Articular chondrocyte of knee joint (primary cell): ENCODE measurements at places on chromosomes 16 and 17. TPM values are rescaled to one million over a fixed set of nuclear protein-coding genes. Genes with fewer than 3 reads are reported as not detected.

Gene SLC4A1
- total RNA-seq: not detected in 2 replicates

Gene ENGASE
- 10.7 and 11.3 TPM in 2 replicates for total RNA-seq

Gene ZNF75A
- 23.8 and 26.8 TPM in 2 replicates for total RNA-seq

Gene CYGB
- 10.7 and 12.6 TPM in 2 replicates for total RNA-seq

Gene KRTAP1-1
- total RNA-seq: not detected in 2 replicates

Gene TACO1
- total RNA-seq: 16.9 and 19.1 TPM in 2 replicates

Gene EFCAB5
- 0.32 and 0.52 TPM in 2 replicates for total RNA-seq

Gene ARHGDIG
- 0.22 TPM in 1 of 2 replicates, not detected in the other for total RNA-seq

Gene RDM1
- 0.32 TPM in 1 of 2 replicates, not detected in the other for total RNA-seq

Gene FOXL1
- total RNA-seq: 2.2 and 2.3 TPM in 2 replicates

Gene NLRC5
- total RNA-seq: 20.6 and 25.3 TPM in 2 replicates

Gene CACNG5
- total RNA-seq: not detected in 2 replicates

Gene PABPN1L
- not detected in 2 replicates for total RNA-seq

Gene NOTUM
- total RNA-seq: not detected in 2 replicates

Gene MGAT5B
- total RNA-seq: 0.22 and 0.26 TPM in 2 replicates
